Effector memory CD8-positive, alpha-beta T cell (primary cell): ENCODE measurements at places on chromosomes 2 and 18.

DNA sequence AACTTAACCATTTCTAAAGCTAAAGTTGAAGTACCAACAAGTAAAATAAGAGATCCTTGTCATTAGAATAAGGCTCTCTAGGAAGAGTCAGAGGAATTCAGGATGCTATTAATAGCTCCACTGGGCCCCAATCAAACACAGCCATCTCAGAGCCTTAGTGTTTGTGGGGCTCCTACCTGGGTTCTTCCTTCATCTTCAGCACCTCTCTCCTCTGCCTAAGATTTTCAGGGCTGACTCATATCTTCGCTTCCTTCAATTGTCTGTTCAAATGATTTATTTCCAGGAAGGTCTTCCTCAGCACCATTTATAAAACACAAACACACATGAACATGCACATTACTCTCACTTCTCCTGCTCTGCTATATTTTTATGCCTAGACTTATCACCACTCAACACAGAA is 119.5 kb downstream of the COL6A3 start:
- DNase-seq: no peak

- DNase-seq: no peak
Observed at GRCh38 chr2:148704247-148704646, 59.7 kb downstream of the EPC2 start.

- DNase-seq: no peak
Observed at GRCh38 chr2:214730800-214731407, 78.6 kb downstream of the BARD1 start.

DNA sequence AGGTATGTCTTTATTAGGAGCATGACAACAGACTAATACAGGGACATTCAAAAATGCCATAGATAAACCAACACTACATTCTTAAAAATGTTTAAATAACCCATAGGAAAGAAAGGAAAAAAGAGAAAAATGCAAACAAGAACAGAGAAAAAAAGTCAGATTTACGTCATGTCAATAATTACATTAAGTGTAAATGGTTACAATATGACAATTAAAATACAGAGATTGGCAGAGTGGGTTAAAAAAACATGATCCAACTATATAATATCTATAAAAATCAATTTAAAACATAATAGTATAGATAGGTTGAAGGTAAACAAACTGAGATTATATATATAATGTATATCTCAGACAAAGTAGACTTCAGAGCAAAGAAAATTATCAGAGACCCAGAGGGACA is 255.8 kb downstream of the ANAPC1 start:
- DNase-seq: no peak

- DNase-seq: no peak
Observed at GRCh38 chr2:148812306-148812705, 62.7 kb upstream of the KIF5C start.

GRCh38 chr2:181203412-181203811 is 223.0 kb downstream of the UBE2E3 start:
- no peak for DNase-seq

GRCh38 chr18:55506074-55506473 is 81.9 kb downstream of the TCF4 start:
- no peak for DNase-seq
